ENCODE measurements at places on chromosomes 1 and 21.

- no peak for DNase-seq
These were observed 131.0 kb downstream of the TGFBR3 start for GRCh38 chr1:91754816-91755580.

- DNase-seq = no peak
These were observed 38.9 kb downstream of the SDCCAG8 start for GRCh38 chr1:243294723-243295121.

DNA sequence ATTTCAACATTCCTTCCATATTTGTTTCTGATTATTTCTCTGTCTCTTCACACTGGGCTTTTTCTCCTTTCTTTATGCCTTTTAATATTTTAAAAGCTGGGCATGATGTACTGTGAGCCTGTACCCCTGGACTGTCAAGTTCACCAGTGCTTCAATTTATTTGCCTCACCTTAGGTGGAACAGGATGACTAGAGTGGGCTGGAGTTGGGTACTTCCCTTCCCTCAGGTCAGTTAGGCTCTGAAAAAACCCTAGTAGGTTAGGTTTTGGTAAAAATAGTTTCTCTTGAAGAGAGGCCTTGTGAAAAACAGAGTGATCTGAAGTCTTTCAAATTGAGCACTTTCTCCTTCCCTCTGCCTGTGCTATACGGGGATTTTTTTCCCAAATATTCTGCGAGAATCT is 163.0 kb upstream of the LYPLAL1 start:
- DNase-seq = no peak

DNA sequence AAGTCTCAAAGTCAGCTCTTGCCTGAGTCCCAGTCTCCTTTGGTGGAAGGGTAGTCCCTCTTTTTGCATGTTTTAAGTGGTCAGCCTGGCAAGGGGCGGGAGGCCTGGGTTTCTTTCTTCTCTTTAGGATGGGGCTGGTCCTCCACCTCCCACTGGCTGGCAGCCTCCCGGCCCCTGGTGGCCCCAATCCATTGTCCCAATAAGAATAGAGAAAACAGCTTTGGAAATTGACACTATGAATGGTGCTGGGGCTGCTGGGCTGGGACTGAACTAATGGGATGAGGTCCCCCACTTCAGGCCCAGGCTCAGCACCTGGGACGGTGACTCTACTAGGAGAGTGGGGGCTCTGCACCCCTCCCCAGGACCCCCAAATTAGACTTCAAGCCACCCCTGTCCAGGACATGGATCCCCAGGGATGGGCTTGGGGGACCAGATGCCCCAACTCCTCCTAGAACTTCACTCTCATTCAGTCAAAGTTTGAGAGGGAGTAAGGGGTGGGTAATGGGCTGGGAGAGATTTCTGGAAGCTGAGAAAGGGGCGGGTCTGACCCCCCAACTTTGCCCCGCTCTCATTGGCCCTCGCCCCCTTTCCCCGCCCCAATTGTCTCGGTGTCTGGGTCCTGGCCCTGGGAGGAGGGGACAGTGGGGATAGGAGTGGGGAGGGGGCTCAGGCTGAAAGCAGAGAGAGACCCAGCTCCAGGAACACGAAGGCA is 18.2 kb downstream of the SLC27A3 start:
- DNase-seq = no peak

- no peak for DNase-seq
These were observed 62.9 kb downstream of the TEX35 start for GRCh38 chr1:178575611-178576361.

GRCh38 chr1:168689726-168690602 is 39.0 kb downstream of the DPT start:
- DNase-seq = no peak

DNA sequence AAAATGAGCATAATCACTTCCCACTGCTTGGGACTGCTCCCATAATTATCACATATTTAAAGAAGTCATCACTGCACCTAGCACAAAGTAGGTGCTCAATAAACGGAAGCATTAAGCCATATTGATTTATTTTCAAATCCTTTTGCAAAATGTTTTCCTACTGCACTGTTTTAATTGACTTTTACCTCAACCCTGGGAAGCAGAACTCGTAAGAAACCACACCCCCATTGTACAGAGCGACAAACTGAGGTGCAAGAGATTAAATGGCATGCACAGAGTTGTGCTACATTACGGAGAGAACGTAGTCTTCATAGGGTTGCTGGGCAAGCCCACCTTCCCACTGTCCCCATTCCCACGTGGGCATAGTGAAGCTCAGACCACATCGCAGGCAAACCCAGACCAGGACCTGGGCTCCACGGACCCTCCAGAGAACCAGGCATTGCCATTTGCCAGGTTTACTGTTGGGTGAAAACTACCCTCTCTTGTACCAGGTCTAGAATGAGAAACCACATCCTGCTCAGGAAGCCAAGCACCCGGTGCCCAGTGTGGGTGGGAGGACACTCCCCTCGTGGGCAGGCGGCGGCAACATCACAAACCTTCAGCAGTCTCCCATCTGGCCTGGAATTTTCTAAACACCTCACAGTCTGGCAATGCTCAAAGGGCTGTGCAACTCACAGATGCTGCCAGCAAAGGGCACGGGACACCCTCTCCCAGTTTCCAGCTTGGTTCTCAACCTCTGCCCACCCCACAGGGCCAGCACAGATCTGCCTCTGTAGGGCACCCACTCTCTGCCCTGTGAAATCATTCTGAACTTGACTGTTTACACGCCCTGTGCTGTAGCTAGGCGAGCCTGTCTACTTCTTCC is 8.2 kb downstream of the IFFO2 start:
- DNase-seq = no peak

DNA sequence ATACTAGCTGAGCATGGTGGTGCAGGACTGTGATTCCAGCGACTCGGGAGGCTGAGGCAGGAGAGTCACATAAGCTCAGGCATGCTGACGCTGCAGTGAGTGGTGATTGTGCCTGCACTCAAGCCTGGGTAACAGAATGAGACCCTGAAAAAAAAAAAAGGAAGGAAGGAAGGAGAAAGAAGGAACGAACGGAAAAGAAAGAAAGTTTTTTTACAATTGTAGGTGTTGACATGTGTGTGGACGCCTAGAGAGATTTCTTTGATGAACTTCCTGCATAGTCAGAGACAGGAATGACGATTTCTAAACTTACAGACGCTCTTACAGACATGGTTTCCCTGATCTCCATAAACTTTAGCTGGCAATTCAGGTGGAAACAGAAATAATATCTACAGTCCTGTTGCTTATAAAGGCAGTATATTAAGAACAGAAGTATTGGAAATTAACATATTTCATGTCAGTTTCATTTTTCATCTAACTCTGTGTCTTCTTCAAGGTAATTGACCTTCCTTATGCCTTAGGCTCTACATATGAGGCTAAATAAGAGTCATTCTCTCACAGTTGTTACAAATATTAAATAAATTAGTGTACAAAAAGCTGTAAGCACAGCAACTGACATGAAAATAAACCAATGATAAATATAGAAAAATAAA is 4.1 kb downstream of the SAMSN1 start:
- no peak for DNase-seq

GRCh38 chr21:36073181-36073580 is 3.4 kb downstream of the CBR1 start:
- DNase-seq = no peak

DNA sequence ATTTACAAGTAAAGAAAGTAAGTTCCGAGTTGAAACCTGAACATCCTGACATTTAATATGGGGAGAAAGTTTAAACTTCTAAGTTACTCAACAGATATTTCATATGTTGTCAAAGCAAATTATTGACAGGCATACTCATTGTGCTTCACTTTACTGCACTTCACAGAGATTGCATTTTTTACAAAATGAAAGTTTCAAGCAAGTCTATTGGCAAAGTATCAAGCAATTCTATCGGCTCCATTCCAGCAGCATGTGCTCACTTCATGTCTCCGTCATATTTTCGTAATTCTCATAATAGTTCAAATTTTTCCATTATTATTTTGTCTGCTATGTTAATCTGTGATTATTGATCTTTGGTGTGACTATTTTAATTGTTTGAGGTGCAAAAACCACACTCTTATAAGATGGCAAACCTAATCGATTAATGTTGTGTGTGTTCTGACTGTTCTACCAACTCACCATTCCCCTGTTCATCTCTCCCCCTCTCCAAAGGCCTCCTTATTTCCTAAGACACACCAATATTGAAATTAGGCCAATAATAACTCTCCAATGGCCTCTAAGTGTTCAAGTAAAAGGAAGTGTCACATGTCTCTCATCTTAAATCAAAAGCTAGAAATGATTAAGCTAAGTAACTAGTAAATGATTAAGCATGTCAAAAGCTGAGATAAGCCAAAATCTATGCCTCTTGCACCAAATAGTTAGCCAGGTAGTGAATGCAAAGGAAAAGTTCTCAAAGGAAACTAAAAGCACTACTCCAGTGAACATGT is 68.2 kb upstream of the BCL9 start:
- DNase-seq = no peak

DNA sequence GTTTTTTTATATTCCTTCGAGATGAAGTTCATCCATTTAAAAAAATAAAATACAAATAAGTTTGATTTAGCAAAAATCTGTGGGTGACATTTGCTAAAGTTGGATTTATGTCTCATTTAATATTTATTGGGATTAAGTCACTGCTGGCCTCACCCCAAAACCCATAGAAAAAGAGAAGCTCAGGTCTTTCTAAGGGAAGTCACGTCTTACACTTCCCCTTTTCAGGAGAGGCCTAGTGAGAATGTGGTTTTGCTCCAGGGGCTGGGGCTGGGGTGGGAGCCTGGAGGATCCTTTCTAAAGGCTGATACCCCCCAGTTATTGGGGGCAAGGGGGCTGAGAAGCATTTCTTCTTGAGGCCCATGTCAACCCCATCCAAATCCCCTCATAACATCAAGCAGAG is 300.3 kb downstream of the DSCAM start:
- no peak for DNase-seq

DNA sequence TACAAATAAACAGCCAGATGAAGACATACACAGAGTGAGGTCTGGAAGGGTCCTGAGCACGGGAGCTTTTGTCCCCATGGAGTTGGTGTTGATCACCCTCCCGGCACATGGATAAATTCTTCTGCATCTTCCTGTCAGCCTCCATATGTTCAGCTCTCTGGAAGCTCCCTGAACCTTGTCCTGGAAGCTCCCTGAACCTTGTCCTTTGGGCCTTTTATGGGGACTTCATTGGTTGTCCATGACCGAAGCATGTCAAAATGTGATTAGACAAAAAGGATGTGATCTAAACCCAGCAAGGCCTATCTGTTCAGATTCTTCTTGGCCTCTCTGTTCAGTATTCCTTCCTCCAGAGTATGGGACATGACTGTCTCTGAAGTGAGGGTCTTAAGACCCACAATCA is 25.4 kb upstream of the RNF11 start:
- DNase-seq = no peak

DNA sequence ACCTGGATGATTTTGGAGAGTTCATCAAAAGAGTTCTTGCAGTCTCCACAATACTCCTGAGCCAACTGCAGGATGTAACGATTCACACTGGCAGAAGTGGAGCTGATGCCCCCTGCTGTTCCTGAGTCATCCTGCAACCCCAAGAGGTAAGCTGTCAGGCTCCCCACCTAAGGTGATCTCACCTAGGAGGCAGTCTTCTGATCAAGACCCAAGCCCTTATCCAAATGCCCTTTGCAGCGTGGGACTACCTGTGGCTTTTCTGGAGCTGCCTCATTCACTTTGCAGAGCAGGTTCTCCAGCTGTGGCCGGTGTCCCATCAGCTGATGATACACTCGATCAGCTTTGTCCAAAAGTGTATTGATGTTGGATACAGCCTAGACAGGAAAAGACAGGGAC is 96.4 kb downstream of the UBR4 start:
- no peak for DNase-seq

- DNase-seq = no peak
These were observed 298.4 kb upstream of the SPAG17 start for GRCh38 chr1:118483245-118484006.

DNA sequence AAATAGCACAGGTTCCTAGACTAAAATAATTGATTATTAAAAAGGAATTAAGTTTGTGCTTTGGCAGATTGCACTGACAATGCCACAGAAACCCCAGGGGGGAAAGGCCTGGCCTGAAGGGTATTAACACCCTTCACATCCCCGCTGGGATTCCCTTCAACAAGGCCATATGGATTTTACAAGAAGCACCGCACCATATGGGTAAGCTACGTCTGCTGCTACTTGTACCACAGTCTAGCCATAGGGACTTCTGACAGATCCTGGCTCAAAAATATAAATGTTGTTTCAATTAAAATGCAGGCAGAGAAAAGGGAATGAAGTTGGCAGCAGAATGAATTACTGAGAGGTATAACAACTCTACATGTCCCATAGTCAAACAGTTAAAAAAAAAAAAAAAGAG is 101.0 kb downstream of the DENND1B start:
- DNase-seq = no peak

DNA sequence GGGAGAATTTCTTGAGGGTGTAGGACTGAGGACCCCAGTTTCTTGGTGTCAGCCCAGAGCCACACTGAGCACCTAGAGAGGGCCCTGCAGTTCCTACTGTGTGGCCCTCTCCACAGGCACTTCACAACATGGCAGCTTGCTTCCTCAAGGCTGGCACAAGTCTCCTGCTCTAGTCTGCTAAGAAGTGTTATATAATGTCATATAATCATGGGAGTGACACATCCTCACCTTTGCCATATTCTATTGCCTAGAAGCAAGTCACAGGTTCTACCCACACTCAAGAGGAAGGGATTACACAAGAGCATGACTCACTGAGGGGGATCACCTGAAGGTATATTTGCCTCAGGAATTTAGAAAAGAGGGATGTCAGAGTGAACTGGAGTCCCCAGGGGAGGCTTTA is 5.5 kb upstream of the SNX27 start:
- DNase-seq = no peak

DNA sequence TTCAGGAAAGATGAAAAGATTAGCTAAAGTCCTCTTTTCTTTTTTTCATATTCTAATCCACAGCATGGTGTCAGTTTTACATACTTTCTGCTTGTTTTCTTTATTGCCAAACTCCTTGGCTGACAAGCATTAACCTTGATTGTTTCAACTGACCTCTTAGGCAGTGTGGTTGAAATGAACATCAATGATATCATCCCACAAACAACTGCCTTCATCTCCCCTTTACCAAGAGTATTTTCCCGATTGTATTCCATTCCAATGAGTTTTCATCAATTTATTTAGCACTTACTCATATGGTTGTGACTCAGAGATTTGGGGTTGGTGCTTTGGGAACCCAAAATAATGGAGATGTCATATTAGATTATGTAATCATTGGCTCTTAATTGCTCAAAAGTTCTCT is 71.8 kb downstream of the SPAG17 start:
- DNase-seq = no peak

GRCh38 chr1:61052395-61053225 is 29.8 kb upstream of the NFIA start:
- no peak for DNase-seq

- no peak for DNase-seq
These were observed 85.6 kb upstream of the WNT4 start for GRCh38 chr1:22228505-22228911.

GRCh38 chr1:62241371-62242131 is 46.9 kb downstream of the L1TD1 start:
- DNase-seq = no peak

DNA sequence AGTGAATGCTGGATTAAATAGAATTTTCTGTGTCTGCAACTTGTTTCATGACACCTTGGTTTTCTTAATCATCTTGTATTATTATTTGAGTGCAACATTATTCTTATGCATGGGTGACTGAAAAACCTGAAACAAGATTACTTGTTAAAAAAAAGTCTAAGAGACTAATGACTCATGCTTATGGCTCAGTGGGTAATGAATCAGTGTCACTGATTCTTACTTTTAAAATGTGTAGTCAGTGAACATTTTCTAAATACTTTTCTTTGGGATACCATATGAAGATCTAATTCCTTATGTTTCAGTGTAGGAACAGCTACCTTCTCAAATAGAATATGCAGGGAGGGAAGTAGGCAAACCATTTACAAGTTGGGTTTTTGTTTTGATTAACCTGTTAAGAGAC is 65.5 kb downstream of the PRKAA2 start:
- no peak for DNase-seq
